ENCODE measurements at places on chromosomes 1 and 21. TPM values are rescaled to one million over a fixed set of nuclear protein-coding genes. Genes with fewer than 3 reads are reported as not detected.
A peak's percentile ranks its signal among the peaks of the same experiment; 100 is the strongest.

The TMEM54 gene
- total RNA-seq: 104 TPM

The SPOCD1 gene
- 1.3 TPM for total RNA-seq

The SLC25A34 gene
- total RNA-seq: 2.0 TPM

The NTMT2 gene
- total RNA-seq: not detected

The THEM5 gene
- total RNA-seq: not detected

The MROH9 gene
- not detected for total RNA-seq

The C4BPB gene
- 1.6 TPM for total RNA-seq

DNA sequence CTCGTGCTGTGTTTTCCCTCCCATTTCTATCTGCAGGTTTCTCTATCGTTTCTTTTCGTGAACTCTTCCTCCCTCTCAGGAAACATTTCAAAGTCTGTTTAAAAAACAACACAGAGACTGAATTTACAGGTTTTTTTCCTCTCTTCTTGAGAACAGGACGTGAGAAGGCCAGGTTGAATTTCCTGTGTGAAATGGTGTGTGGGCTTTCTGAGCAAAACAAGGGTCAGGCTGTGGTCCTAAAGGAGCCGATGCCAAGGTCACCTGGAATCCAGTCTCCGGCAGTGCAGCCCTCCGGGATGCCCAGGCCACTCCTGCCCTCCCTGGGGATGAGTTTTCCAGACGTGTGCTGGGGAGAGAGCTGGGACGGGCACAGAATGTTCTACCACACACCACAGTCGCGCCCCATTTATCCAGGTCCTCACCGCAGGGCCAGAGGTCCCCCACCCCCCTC is 62.7 kb upstream of the RUNX3 start:
- ATAC-seq: no peak

DNA sequence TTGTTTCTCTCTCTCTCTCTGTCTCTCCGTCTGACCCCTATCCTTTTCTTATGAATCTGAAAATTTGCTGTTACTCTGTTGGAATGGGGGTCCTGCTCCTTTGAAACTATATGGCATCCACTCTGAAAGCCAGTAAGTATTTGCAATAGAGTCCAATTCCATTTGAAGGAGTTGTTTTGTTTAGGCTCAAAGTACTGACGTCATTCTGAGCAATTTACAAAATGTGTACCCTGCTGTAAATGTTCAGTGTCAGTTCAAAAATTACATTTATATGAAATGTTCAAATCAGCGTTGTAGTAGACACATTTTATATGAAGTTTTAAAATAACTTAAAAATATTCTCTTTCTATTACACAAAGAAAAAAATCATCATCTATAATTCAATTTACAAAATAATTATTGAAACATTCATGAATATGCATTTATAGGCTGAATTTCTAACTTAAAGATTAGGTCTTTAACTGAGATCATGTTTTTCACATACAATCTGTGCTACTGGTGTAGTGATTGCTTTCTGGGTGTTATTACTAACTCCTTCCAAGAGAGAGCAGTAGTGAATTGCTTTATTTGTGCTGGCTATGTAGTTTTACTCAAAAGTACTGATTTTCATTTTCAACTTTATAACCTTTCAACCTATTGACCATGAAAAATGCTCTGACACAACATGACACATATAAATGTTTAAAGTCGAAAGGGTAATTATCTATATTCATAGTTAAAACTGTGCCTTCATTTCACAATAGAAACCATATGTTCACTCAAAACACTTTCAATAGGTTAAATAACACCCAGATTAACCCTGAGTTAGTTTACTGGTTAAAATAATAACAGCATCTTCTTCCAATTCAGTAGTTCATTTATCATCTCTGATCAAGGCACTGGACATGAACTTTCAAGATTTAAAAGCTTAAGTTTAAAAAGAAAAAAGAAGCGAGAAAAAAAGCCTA is 253.1 kb upstream of the ADGRL4 start:
- ATAC-seq: no peak

- no peak for ATAC-seq
These were observed 372.4 kb upstream of the PROX1 start for GRCh38 chr1:213615226-213615916.

DNA sequence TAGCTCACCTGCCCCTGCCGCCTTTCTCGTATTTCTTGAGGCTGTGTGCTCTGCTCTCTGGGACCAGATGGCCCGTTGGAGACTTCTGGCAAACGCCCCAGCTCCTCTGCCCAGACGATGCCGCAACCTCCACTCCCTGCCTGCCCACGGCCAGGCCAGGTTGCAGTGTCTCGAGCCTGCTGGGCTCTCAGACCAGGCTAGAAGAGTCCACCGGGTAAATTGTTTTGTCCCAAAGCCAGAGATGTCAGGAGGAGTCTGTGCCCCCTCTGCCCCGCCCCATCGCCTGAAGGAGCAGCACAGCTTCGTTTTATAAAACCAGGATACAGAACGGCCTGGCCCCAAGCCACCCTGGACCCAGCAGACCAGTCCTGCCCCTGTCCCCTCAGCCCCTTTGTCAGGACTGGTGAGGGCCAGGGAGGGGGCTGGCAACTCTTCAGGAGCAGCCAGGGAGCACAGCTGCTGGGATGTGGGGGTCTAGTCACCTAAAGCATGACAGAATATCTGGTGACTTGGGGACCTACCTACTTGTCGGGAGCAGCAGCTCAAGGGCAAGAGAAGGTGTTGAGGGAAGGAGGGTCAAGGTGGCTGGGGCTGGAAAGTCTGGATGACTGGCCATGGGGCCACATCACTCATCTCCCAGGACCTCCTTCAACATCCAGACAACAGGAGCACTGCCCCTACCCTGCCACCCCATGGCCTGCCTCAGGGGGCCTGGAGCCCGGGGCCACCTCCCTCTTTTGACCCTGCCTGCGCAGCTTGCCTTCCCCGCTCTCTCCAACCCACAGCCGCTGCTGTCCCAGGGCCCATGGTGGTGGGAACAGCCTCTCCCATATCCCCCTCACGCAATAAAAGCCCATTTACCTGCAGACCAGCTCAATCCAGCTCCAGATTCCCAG is 33.9 kb upstream of the LBR start:
- peak; percentile 69 for ATAC-seq

DNA sequence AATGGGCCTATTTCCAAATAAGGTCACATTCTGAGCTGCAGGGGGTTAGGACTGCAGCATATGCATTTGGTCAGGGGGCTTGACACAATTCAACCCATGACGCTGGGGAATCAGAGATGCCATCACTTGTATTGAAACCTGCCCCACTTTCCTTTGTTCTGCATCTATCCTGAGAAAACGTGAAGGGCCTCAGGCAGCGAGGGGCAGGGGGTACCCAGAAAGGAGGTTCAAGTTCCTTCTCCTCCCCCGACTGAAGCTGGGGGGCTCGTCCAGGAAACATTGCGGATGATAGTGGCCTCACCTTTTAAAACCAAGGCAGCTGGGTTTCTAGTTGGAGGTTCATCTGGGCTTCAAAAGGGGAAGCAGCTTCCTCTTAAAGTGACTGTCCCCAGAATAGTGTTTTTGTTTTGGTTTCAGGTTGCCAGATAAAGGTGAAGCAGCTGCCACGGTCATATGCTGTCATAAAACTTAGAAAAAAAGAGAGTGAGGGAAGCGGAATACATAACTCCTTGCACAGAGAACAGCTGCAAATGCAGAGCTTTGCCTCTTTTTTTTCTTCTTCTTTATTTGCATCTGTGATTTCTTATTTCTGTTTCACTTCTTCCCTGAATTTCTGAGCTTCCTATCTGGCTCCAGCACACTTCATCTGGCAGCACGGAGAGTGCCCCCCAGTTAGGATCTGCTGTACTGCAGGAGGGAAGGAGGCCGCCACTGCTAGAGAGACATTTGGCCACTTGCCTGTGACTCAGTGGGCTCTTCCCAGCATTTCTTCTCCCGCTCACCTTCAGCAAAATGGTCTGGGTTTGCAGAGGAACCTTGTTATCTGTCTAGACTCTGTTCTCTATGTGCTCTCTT is 142.0 kb downstream of the AJAP1 start:
- ATAC-seq: no peak

- ATAC-seq: no peak
These were observed 71.2 kb downstream of the CHRM3 start for GRCh38 chr1:239457491-239458143.

DNA sequence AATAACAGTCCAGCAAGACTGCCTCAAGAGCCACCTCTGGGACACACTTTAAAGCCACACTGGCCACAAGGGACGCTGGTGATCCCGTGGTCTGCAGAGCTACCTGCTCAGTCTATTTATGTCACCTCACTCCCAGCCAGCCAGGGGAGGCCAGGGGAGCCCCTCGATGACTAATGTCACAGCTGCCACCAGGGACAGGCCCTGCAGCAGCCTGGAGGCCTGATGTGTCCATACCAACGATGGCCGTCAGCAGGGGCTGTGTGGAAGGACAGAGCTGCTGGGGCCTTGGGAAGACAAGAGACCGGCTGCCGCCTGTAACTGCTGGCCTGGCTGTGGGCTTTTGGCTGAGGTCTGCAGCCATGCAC is 71.0 kb downstream of the SIK1 start:
- no peak for ATAC-seq

- no peak for ATAC-seq
These were observed 34.1 kb upstream of the IGSF5 start for GRCh38 chr21:39710866-39711265.

- no peak for ATAC-seq
These were observed 1.3 kb upstream of the SPRR3 start for GRCh38 chr1:153000294-153000693.

GRCh38 chr1:204176049-204176448 is 9.9 kb upstream of the REN start:
- ATAC-seq: no peak

- no peak for ATAC-seq
These were observed 142.1 kb downstream of the DPYD start for GRCh38 chr1:97778718-97779117.

DNA sequence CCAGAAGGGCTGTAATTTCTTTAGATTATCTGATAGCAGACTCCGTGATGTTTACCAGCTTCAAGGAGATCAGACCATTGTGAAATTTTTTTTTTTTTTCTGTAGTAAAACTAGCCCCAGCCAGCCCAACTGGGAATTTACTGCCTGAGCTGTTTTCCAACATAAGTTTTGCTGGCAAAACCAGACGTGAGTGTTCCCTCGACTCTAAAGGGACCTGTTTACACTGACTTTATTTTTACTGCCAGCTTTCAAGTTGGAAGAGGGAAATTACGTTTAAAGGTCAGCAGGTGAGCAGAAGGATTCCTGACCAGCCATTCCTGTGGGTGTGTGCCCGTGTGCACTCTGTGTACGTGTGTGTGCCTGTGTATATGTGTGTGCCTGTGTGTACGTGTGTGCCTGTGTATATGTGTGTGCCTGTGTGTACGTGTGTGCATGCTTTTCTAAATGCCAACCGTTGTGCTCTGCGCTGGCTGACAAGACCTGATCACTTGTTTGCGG is 374 bp downstream of the MAB21L3 start:
- ATAC-seq: no peak

DNA sequence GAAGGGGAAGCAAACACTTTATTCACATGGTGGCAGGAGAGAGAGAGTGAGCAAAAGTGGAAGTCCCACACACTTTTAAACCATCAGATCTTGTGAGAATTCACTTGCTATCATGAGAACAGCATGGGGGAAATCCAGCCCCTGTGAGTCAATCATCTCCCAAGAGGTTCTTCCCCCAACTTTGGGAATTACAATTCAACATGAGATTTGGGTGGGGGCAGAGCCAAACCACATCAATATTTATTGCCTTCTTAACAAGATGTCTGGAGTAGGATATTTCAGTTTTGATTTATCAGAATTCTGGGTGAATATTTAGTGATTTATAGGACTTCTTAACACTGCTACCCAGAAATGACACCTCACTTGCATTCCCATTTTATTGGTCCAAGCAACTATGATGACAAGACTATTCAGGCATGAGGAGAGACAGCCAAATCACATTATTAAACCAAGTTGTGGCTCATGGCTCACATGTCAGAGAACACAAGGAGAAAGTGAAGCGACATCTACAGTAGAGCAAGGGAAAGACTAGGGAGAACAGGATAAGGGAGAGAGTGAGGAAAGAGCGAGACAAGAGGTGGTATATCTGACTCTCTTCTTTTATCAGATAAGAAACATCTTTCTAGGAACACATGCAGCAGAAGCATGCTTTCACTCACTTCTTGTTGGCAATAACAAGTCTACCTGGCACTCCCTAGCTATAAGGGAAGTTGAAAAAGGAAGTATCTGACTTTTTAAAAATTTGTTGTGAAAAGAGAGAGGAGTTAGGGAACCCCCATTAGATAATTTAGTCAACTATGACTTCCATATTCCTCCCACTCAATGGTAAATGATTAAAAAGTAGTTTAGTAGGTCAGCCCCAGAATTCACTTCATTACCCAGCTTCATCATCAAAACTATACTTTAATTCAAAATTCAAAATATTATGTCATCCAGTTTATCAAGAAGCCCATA is 36.6 kb upstream of the PTPRC start:
- no peak for ATAC-seq

DNA sequence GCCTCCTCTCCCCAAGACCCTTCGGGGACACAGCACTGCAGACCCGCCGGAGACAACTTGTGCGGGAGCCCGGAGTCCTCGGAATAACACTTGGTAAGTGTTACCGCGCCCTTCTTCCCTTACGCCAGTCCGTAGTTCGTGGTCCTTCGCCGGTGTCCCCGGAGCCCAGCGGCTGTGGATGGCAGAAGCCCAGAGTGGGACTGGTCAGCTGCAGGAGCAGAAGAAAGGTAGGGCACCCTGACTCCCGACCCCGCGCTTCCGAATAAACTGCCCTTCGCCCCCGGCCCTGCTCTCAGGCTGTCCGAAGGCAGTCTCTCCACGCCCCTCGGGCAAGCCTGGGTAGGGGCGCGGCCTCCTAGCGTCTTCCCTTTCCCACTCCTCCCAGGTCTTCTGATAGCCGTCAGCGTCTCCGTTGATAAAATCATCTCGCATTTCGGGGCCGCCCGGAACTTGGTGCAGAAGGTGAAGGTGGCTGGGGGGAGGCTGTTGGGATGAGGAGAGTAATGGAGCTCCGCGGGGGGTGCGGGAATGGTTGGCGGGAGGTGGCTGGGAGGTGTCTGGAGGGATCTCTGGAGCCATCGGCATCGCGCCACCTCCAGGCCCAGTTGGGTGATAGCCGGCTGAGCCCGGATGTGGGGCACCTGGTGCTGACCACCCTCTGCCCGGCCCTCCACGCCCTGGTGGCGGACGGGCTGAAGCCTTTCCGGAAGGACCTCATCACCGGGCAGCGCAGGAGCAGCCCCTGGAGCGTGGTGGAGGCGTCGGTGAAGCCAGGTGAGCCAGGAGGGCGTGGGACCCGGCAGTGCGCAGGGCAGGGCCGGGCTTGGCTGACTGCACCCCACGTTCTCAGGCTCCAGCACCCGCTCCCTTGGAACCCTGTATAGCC is 4.3 kb downstream of the RUSC1 start:
- no peak for ATAC-seq

GRCh38 chr1:11522400-11523235 is 43.7 kb downstream of the DISP3 start:
- no peak for ATAC-seq
